ENCODE measurements at places on chromosomes 6 and 20. TPM values are rescaled to one million over a fixed set of nuclear protein-coding genes. Genes with fewer than 3 reads are reported as not detected.

The PTCHD4 gene
- not detected for total RNA-seq

GRCh38 chr20:39909447-39909846, 779.6 kb downstream of the MAFB start:
- DNase-seq = peak; percentile 33

GRCh38 chr6:159093609-159094443, 49.0 kb upstream of the TAGAP start:
- no peak for DNase-seq

DNA sequence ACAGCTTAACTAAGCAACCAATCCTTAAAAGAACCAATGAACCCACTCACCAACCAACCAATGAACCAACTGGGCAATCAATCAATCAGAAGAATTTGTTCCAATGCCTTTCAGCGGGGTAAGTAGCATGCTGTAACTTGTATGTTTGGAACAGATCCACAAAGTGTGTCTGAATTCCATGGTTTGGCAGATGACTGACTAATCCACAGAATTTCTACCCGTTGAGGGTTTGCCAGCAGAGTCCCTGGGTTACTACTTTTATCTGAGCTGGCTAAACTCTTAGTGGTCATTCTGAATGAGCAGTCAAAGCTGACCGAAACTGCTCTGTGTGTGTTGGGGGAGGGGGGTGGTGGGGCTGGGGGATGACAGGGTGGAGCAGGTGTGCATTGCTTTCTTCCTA, 125.0 kb upstream of the JAG1 start:
- no peak for DNase-seq

- DNase-seq = no peak
Measured at GRCh38 chr6:17700421-17701416, 6.0 kb downstream of the NUP153 start.

The MDFI gene
- 4.1 TPM for total RNA-seq

DNA sequence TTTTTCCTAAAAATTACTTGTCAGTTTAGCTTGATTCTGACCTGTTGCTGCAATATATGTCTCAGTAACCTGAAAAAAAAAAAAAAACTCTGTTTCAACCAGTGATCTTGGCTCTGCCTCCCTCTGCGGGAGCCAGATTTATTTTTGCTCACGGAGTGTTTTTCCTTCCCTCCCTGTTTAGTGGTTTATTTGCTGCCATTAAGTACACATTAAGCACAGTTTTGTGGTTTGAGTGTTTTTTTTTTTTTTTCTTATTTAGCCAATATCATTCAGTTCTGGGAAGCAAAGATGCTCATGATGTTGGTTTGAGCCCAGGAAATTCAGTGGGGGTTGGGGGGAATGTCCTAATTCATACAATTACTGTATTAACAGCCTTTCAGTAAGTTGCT, 110.1 kb upstream of the GPR6 start:
- DNase-seq = peak; percentile 25

DNA sequence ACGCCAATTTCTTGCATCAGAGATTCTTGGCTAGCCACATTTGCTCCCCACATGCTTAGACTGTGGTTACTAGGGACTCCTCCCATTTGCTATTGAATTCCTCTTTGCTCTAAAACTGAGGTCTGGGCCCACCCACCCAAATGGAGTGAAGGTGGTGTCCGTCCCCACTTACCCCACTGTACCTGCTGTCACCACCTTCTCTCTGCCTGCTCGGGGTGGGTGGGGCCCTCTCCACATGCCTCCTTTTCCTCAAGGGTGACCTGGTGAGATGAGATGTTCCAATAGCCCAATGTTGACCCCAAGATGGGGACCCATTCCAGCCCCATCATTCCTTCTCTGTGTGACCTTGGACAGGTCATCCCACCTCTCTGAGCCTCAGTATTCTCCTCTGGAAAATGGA, 74.6 kb downstream of the GNAS-AS1 start:
- no peak for DNase-seq

The CEP85L gene
- total RNA-seq = 9.4 TPM

The FITM2 gene
- 5.3 TPM for total RNA-seq

The PTCRA gene
- not detected for total RNA-seq

DNA sequence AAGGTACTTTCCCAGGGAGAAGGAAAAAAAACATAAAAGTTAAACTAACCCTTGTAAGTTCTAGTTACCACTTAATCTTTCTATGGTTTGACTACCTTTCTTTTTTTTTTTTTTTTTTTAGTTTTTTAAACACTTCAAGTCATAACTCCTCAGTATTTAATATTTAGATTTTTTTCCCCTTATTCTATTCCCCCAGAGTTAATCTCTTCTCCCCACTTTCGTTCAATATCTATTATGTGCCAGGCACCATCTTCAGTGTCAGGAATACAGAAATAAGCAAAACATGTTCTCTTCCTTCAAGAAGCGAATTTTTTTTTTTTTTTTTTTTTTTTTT, 62.0 kb upstream of the LOC128125822 start:
- DNase-seq = no peak

The BPIFA1 gene
- total RNA-seq = not detected

GRCh38 chr6:52420668-52421358, 671 bp downstream of the EFHC1 start:
- peak; percentile 69 for DNase-seq

The BPIFB1 gene
- total RNA-seq = 51.1 TPM

- no peak for DNase-seq
Measured at GRCh38 chr20:59802018-59802417, 131.4 kb downstream of the SYCP2 start.

- no peak for DNase-seq
Measured at GRCh38 chr20:63071541-63072181, 64.9 kb upstream of the BHLHE23 start.

GRCh38 chr20:54694516-54694915, 219.1 kb downstream of the DOK5 start:
- DNase-seq = no peak

DNA sequence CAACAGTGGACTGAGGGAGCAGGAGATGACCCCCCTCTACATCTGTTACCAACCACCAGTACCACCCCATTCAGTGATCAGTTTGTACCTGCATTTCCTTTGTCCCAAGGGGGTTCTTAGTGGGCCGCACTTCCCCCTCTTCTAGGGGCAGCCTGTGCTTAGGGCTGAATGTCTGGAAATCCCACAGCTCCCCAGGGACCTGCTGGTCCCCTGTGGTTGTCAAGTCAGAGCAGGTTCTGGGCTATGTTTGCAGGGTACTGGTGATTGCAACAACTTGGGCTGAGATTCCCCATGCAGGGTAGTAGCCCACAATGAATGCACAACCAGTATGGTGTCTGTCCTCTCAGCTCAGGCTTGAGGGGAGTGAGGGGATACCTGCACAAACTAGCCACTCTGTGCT, 39.7 kb upstream of the COL10A1 start:
- no peak for DNase-seq

The STX16 gene
- 30.4 TPM for total RNA-seq

GRCh38 chr20:46204594-46205186, 86.6 kb downstream of the CD40 start:
- DNase-seq = no peak

DNA sequence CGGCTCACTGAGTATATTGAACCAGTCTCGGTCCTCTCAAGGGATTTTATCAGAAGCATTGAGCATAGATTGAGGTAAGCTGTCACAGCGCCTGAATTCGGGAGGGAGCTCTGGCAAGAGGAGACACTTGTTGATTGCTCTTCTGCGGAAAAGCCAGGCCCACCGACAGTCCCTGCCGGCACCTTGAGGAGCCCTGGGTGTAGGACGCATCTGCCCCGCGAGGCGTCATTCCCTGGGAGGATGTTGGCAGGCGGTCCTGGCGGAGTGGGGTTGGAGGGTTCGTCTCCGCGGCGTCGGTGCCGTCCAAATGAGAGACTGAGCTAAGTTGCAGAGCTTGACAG, 843 bp downstream of the FBXO9 start:
- peak; percentile 45 for DNase-seq

The TMEM14C gene
- total RNA-seq = 1.4 TPM

The LRRC73 gene
- total RNA-seq = 1.0 TPM

GRCh38 chr6:119444642-119445557, 95.3 kb upstream of the MAN1A1 start:
- DNase-seq = no peak

The SERAC1 gene
- total RNA-seq = 0.58 TPM

DNA sequence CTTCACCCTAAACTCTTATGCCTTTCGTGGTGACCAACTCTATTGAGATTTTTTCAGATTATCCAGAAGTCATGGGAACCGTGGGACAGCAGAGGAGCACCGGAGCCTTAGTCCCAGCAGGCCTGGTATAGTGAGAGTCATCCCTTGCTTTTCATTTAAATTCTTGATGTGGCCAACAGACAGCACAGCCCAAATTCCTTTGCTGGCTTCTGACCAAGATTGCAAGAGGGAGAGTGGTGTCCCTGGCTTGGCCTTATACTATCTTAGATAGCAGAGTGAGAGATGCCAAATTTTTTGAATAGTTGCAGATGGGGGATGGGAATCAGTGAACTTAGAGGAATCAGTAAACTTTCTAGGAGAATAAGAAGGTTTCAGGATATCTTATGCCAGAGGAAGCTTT, 7.8 kb downstream of the STX11 start:
- DNase-seq = no peak

DNA sequence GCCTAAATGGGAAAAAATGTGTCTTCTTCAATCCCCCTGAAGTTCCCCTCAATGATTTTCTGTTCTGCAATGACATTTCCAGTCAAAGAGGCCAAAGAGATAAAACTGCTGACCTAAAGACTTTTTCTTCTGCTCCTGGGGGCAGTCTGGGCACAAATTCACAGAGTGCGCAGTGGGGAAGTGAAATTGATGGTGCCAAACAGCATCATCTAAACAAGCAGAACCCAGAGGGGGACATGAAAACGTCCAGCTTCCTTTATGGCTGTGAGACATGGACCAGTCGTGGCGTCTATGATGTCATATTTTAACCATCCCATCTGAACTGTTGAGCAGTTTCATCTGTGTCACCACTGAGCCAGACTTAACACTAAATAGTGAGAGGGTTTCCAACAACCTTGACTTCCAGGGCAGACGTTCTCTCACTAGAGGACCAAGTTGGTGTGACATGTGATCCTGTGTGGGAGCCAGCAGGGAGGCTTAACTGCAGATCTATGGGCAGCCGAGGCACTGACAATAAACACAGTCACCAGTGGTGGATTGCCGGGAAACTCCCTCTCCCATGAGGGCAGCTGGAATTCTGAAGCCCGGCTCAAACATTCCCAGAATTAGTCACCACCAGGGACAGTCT, 12.4 kb downstream of the SCML4 start:
- DNase-seq = no peak

DNA sequence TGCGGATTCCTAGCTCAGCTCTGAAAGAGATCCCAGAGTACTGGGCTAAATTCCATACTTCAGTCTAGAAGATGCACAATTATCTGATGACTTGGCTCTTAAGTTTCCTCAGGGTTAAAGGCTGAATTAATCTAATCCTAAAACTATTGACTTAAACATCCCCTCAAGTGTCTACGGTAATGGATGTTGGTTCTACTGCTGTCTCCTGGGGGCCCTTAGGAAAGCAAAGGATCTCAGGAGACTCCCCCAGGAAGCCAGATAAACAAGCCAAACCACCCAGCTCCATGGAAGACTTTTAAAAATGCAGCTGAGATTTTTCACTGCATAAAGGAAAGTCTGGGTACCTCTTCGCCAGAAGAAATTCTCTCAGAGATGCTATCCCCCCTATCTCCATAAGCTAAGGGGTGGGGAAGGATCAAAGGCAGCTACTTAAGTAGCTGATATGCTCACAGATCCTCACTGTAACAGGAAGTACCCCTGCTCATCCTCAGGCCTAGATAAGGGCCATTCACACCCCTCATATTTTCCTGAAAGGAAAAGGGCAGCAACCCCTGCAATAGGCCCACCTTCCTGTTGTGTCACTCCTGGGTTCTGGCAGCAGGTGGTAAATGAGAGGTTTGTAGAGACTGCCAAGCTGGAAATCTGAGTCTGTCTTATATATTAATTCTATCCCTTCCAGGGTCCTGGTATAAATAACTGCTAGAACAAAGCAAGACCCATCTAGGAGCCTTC, 9.3 kb downstream of the NDRG3 start:
- no peak for DNase-seq

DNA sequence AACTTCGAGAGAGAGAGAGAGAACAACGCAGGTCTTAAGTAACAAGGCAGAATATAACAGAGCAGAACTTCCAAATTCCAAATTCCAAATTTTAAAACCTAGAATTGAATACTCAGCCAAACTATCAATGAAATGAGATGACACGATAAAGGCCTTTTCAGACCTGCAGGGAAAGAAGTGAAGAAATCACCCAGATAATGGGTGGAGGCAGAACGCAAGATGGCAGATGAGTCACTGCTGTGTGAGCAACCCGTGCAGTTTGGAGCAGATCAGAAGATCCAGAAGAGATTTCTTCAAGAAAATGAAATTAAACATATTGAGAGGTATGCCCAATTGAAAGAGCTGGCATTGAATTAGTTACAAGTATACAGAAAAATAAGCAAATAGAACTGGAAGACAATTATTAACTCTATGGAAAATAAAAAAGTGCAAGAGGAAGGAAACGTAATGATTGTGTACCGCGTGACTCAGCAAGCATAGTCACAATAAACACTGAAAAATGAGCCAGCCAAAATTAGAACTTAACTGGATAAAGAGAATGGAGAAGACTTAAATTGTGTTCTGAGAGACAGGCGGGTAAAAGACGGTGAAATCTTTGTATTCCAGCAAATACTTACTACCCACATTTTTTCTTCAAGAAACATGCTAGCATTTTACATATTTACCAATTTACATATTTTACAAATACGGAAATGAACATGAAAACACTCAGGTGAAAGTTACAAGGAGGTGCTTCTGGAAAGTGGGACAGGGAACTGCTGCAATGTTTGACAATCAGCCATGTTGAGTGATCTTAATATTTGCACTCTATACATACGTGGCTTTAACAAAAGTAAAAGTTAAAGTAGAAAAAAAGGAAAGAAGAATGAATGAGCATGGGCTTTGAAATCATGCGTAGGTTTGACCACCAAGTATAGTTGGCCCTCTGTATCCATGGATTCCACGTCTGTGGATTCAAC, 87.9 kb upstream of the CDYL start:
- DNase-seq = no peak

The OR12D3 gene
- total RNA-seq = not detected

DNA sequence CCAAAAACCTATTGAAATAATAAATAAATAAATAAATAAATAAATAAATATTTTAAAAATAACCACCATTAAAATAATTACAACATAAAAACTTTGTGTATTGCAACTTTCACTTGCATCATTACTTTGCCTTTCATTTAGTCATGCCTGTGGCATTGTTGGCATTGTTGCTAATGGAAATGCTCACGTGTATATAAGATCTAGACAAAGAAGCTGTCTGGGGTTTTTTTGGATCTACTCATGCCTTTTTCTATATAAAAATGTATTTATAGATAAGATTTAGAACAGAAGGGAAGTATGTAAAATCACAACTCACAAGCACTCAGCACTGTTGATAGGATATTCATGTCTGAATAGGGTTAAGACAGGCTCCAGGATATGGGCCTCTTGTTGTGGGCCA, 27.9 kb downstream of the GFRA4 start:
- DNase-seq = no peak

DNA sequence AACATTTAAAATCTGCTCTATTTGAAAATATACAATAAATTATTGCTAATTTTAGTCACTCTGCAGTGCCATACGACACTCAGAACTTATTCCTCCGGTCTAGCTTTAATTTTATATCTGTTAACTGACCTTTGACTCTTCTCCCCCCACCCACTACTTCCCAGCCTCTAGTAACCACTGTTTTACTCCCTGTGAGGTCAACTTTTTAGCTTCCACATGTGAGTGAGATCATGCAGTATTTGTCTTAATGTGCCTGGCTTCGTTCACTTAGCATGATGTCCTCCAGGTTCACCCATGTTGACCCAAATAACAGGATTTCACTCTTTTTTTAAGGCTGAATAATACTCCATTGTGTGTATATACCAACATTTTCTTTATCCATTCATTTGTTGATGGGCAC, 80.8 kb downstream of the RPP40 start:
- DNase-seq = no peak
